ENCODE measurements at places on chromosomes 7 and 10. TPM values are rescaled to one million over a fixed set of nuclear protein-coding genes. Genes with fewer than 3 reads are reported as not detected.
A peak's percentile ranks its signal among the peaks of the same experiment; 100 is the strongest.

DNA sequence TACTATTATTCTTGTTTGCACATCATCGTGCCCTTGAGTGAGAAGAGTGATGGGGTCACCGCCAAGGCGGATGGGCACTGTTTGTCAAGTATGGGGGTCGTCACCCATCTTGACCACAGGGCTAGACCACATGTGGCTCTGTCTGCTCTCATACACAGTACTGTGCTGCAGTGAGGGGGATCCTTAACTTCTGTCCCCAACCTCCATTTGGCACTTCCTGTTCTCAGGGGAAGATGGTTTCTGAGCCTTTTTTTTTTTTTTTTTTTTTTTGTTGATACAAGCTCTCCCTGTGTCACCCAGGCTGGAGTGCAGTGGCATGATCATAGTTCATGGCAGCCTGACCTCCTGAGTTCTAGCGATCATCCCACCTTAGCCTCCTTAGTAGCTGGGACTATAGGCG, 13.6 kb downstream of the WBP1L start:
- DNase-seq: no peak

GRCh38 chr7:34846976-34847375, 189.0 kb downstream of the NPSR1 start:
- DNase-seq: no peak

GRCh38 chr10:132179551-132180392, 7.0 kb upstream of the DPYSL4 start:
- DNase-seq: no peak

- no peak for DNase-seq
These were observed 48.4 kb upstream of the BET1 start for GRCh38 chr7:94052398-94053180.

GRCh38 chr7:13933091-13933490, 56.4 kb downstream of the ETV1 start:
- DNase-seq: peak; percentile 27

LBX1 gene
- 9.5 TPM for polyA plus RNA-seq

THSD7A gene
- polyA plus RNA-seq: 3.0 TPM
